ENCODE measurements at places on chromosomes 3 and 15. TPM values are rescaled to one million over a fixed set of nuclear protein-coding genes. Genes with fewer than 3 reads are reported as not detected.

Gene ASB7
- 11.6 TPM for total RNA-seq

Gene CRYGS
- total RNA-seq: 0.85 TPM

Gene TRH
- not detected for total RNA-seq

Gene SPRED1
- 7.5 TPM for total RNA-seq

Gene KLHL6
- not detected for total RNA-seq

Gene UCN2
- total RNA-seq: 9.8 TPM

Gene A4GNT
- not detected for total RNA-seq

Gene ANKRD34C
- not detected for total RNA-seq

Gene LMOD3
- not detected for total RNA-seq

Gene FGD5
- total RNA-seq: 0.03 TPM

Gene C3orf20
- 0.05 TPM for total RNA-seq

Gene CHDH
- total RNA-seq: 1.9 TPM

Gene MLF1
- 24.4 TPM for total RNA-seq

Gene SPINK8
- not detected for total RNA-seq

Gene OR5H6
- total RNA-seq: not detected

Gene LINGO1
- total RNA-seq: 8.5 TPM

Gene ESYT3
- 1.1 TPM for total RNA-seq

Gene RNU5B-1
- total RNA-seq: not detected

Gene TRAK1
- 16.0 TPM for total RNA-seq

Gene CLRN1
- total RNA-seq: not detected

Gene NANOGP8
- not detected for total RNA-seq

Gene DAZL
- not detected for total RNA-seq

Gene CCR9
- not detected for total RNA-seq

Gene FBXO40
- not detected for total RNA-seq

Gene LRRC3B
- not detected for total RNA-seq

Data from A549 treated with CORT108297 at 1 μM for 4 hours (cell line).